Mesenchymal stem cell (in vitro differentiated cells and primary cell): ENCODE measurements at places on chromosomes 2 and 18.

- H3K27me3 ChIP-seq: no peaks in the 10 kb centered on the region
- DNase-seq: no peak
- no peak overlapping the region for H3K27ac ChIP-seq
- peaks cover 78% of the 10 kb centered on the region for H3K36me3 ChIP-seq
- no peak overlapping the region for H3K4me3 ChIP-seq
These were observed 9.6 kb downstream of the COL6A3 start for GRCh38 chr2:237404413-237404812.

GRCh38 chr2:160394153-160394552 lies 99.5 kb downstream of the RBMS1 start:
- H3K4me3 ChIP-seq: no peak overlapping the region
- H3K36me3 ChIP-seq: peaks cover 36% of the 10 kb centered on the region
- H3K4me1 ChIP-seq: peaks cover 6% of the 10 kb centered on the region
- H3K27ac ChIP-seq: peak overlapping the region; percentile 3
- H3K27me3 ChIP-seq: no peaks in the 10 kb centered on the region
- DNase-seq: no peak

DNA sequence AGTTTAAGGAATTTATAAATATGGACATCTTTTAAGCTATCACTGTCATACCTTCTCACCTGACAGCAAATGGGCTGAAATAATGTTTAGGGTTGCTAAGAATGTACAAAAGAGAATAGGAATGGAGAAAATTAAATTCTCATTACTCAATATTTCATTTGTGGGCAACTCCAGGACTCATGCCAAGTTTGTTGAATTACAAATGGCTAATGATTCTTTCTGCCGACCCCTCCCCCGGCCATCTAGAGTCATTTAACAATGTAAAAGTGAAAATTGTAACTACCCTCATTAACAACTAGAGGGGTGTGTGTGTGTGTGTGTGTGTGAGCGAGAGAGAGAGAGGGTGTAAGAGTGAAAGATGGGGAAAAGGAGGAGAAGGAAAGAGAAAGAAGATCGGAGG lies 708.5 kb upstream of the FAM98A start:
- H3K27me3 ChIP-seq: no peaks in the 10 kb centered on the region
- H3K4me3 ChIP-seq: no peak overlapping the region
- no peaks in the 10 kb centered on the region for H3K36me3 ChIP-seq

DNA sequence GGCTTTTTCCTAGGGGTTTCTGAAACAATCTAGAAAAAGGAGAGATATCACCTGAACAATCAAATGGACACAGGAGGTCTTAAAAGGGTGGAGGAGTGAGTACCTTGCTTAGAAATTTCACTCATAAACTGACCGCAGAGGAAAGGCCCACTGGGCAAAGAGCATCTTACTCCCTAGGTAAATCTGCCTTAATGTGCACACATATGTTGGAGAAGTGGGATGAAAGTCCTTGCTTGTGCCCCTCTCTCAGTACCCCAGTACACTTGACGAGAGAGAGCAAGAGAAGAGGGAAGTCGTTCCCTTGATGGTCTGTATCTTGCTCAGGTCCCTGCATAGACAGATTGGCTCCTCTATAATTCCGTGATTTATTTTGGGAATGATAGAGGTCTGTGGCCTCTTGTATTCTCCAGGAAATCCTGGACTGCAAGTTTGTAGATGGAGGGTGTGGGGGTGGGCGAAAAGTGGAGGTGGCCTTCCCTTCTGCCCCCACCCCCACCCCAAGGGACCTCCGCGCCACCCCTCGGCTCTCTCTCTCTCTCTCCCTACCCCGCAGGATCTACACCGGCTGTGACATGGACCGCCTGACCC lies 6.8 kb downstream of the TBR1 start:
- DNase-seq: no peak
- peaks cover 83% of the 10 kb centered on the region for H3K27me3 ChIP-seq
- H3K27ac ChIP-seq: peak overlapping the region; percentile 2
- peaks cover 28% of the 10 kb centered on the region for H3K4me1 ChIP-seq

- no peaks in the 10 kb centered on the region for H3K36me3 ChIP-seq
- no peak overlapping the region for H3K4me3 ChIP-seq
- no peak overlapping the region for H3K27ac ChIP-seq
- no peaks in the 10 kb centered on the region for H3K27me3 ChIP-seq
These were observed 11.3 kb upstream of the ARHGEF4 start for GRCh38 chr2:130825231-130825965.

DNA sequence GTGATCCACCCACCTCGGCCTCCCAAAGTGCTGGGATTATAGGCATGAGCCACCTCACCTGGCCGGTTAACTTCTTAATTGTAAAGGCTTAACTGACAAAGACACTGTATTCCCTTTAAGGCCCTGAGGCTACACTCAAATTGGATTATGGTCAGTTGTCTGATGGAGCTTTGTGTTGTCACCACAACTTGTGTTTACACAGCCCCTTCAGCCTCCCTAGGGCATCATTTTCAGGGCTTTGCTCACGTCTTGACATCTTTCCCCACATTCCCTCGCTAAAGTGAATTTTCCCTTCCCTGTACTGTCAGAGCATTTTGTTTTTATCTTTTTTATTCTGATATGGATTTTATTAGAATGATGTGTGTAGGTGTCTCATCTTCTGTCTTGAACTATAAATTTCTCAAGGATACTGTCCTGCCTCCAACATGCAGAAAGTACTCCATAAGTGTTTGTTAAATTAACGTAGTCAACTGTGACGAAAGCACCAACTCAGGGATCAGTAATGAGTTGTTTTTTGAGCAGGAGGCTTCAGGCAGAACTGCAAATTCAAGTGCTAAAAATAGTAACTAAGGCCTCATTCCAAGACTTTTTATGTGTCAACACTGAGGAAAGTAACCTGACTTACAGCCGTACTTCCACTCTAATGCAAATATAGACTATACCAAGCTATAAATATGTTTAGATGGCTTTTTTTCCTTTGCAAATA lies 77.1 kb upstream of the NARS1 start:
- peaks cover 5% of the 10 kb centered on the region for H3K4me1 ChIP-seq
- peak; percentile 82 for DNase-seq
- H3K27ac ChIP-seq: no peak overlapping the region
- H3K36me3 ChIP-seq: peaks cover 61% of the 10 kb centered on the region
- H3K27me3 ChIP-seq: no peaks in the 10 kb centered on the region
- H3K4me3 ChIP-seq: no peak overlapping the region

GRCh38 chr2:76984359-76984758 lies 537.8 kb downstream of the LRRTM4 start:
- DNase-seq: peak; percentile 47
- H3K27ac ChIP-seq: no peak overlapping the region
- no peaks in the 10 kb centered on the region for H3K36me3 ChIP-seq
- no peaks in the 10 kb centered on the region for H3K4me1 ChIP-seq
- H3K4me3 ChIP-seq: no peak overlapping the region

DNA sequence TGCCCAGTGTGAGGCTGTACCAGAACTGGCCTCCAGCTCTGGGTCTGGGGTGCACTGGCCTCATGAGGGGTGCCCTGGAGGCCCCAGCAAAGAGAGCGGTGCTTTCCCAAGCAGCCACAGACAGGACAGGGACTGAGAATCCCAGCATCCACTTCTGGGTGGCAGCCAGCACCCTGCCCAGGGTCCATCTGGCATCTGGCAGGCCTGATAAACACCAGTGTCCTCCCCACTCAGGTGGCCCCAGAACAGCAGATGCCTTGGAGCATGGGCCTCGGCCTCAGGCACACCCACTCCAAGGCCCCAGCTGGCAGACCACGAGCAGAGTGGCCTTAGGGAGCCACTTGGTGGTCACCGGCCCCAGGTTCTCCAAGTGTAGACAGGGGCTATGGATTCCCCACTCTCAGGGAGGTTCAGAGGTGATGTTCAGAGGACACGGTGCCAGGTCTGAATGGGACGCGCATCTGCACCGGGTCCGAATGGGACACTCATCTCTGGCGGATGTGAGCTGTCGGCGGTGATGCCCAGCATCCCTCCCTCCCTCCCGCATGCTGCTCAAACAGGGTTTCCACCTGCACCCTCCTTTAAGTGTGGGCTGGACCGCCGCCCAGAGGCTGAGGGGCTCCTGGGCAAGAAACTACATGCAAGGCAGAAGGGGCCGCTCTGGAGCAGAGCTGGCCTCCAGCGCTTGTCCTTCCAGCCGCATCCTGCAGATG lies 82.2 kb upstream of the GPC1 start:
- H3K4me1 ChIP-seq: peaks cover 3% of the 10 kb centered on the region
- no peak for DNase-seq
- H3K36me3 ChIP-seq: no peaks in the 10 kb centered on the region
- peaks cover 74% of the 10 kb centered on the region for H3K27me3 ChIP-seq

DNA sequence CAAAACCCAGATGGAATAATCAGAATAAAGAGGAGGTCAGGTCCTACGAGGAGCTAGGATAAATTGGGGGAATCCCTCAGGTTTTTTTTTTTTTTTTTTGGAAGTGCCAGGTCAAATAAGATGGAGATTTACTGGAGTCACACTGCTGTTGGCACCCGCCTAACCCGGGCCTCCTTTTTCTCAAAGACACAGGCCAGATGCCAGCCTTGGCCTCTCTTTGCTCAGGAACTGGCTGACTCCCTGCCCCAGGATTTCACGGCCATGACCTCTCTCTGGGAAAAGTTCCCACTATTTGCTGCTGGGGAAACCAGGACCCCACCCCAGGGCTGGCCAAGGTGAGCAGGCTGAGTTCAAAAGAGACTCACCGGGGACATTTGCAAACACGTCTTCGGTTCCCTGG lies 2.5 kb downstream of the CD8A start:
- H3K4me3 ChIP-seq: no peak overlapping the region
- H3K27ac ChIP-seq: no peak overlapping the region
- H3K4me1 ChIP-seq: peaks cover 17% of the 10 kb centered on the region
- H3K27me3 ChIP-seq: peaks cover 84% of the 10 kb centered on the region
- DNase-seq: no peak
- H3K36me3 ChIP-seq: no peaks in the 10 kb centered on the region

- no peaks in the 10 kb centered on the region for H3K4me1 ChIP-seq
- no peaks in the 10 kb centered on the region for H3K27me3 ChIP-seq
- H3K36me3 ChIP-seq: no peaks in the 10 kb centered on the region
- no peak overlapping the region for H3K4me3 ChIP-seq
These were observed 88.1 kb upstream of the PIEZO2 start for GRCh38 chr18:11237484-11237883.

DNA sequence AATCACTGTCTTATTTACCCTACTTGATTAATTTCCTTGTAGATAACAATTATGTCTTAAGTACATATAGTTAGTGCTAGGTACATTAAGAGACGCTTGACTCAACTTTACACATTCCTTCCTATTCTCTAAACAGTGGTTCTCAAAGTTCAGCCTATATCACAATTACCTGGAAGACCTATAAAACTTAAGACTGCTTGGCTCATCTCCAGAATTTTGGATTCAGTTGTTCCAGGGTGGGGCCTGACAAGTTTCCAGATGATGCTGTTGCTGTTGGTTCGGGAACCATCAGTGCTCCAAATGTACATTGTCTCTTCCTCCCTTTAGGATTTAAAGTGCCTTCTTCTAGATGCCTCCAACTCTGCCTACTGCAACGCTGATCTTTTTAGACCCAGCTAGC lies 4.0 kb downstream of the PPP3R1 start:
- H3K36me3 ChIP-seq: peaks cover 2% of the 10 kb centered on the region
- no peak for DNase-seq
- peaks cover 3% of the 10 kb centered on the region for H3K4me1 ChIP-seq
- H3K4me3 ChIP-seq: no peak overlapping the region

GRCh38 chr2:172244419-172245130 lies 141.9 kb upstream of the DLX2 start:
- H3K27me3 ChIP-seq: no peaks in the 10 kb centered on the region
- peak; percentile 64 for DNase-seq

DNA sequence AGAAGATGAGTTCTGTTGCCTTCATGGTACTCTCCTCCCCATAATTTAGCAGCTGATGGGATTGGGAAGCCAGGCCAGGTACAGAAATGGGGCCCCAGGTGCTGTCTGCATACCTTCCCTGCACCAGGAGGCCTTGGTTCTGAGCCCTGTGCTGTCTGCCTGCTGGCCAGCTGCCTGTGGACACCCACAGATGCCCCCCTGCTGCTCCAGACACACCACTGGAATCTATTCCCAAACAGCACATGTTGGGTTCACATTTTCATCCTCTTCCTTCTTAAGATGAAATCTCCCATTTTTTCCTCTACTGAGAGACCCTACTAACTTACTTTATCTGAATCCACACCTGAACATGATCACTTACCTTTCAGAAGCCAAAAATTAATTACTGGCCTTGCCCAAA lies 152.0 kb upstream of the CCDC68 start:
- H3K27ac ChIP-seq: no peak overlapping the region
- H3K4me1 ChIP-seq: peaks cover 5% of the 10 kb centered on the region
- no peaks in the 10 kb centered on the region for H3K36me3 ChIP-seq
- peaks cover 7% of the 10 kb centered on the region for H3K27me3 ChIP-seq
- no peak overlapping the region for H3K4me3 ChIP-seq

DNA sequence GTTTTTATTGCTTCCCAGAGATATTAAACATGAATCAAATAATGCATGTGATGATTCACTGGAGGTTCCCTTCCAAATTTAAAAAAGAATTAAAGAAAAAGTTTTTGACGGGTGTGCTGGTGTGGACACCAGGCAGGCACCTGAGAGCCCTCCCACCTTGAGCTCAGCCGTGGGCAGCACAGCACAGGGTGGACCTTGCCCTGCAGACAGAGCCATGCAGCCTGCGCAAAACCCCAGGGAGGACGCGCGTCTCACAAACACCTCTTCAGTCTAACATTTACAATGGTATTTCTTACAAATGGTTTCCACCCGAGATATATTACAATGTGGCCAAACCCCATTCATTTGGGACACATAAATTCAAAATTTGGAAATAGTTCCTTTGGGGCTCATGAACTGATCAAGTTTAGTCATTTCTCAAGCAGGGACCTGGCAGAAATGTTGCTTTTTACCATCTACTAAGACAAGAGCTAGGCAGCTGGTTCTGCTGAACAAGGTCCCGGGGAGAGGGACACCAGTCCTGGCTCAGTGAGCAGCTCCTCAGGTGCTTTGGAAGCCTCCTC lies 45.4 kb downstream of the ODC1 start:
- no peak overlapping the region for H3K4me3 ChIP-seq
- no peaks in the 10 kb centered on the region for H3K27me3 ChIP-seq
- DNase-seq: no peak
- no peak overlapping the region for H3K27ac ChIP-seq

GRCh38 chr2:21811541-21811940 lies 687.8 kb downstream of the TDRD15 start:
- no peaks in the 10 kb centered on the region for H3K27me3 ChIP-seq
- H3K4me1 ChIP-seq: no peaks in the 10 kb centered on the region
- no peak for DNase-seq
- H3K36me3 ChIP-seq: no peaks in the 10 kb centered on the region

DNA sequence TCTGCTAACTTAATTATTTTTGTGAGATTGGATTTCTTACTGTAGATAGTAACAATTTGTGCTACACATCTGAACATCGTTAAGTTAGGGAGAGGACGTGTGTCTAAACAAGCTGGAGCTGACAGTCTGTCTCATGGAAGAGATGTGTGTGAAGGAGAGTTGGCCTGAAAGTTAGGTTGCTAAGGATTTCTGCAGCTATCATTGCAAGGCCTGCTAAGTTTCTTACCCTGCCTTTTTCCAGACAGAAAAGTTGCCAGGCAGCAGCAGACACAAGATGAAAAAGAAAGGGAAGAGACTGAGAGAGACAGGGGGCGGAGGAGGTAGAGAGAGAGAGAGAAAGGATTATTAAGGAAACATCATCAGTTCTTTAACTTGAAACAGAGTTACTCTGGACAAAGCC lies 4.1 kb upstream of the LRP1B start:
- no peak for DNase-seq
- H3K36me3 ChIP-seq: no peaks in the 10 kb centered on the region
- peaks cover 17% of the 10 kb centered on the region for H3K27me3 ChIP-seq
- peaks cover under 1% of the 10 kb centered on the region for H3K4me1 ChIP-seq

GRCh38 chr2:54267577-54267976 lies 11.5 kb upstream of the TSPYL6 start:
- no peaks in the 10 kb centered on the region for H3K36me3 ChIP-seq
- H3K27ac ChIP-seq: no peak overlapping the region
- DNase-seq: no peak

- H3K36me3 ChIP-seq: no peaks in the 10 kb centered on the region
- no peak for DNase-seq
- H3K27me3 ChIP-seq: no peaks in the 10 kb centered on the region
- no peaks in the 10 kb centered on the region for H3K4me1 ChIP-seq
These were observed 256.8 kb downstream of the ZNF385B start for GRCh38 chr2:179604598-179604997.
